ENCODE measurements at places on chromosomes 4 and X.

DNA sequence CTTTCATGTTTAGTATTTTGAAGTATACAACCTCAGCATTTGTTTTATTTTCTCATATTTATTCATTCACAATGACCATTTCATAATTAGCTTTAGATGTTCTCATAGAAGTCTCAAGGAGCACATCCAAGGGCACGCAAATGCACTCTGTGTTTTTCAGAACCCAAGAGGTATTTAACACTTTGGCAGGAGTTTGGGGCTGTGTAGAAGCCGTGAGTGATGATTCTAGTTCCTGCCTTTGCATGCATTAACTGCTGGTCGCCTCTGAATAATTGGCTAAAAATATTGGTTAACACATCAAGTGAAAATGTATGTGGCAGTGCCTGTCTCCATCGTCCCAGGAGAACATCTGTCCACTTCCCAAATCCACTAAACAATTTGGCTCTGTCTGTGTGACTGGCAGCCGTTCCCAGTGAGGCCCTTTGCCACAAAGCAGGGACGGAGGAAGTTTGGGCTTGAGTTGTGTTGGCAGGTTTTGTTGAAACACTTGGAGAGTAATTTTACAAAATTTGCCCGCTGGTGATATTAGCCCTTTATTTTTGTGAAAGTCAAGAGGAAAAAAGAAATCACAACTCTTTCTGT, 730.7 kb upstream of the SLIT2 start:
- peak; percentile 46 for DNase-seq

- DNase-seq: no peak
Observed at GRCh38 chrX:11533199-11533651, 132.5 kb downstream of the ARHGAP6 start.

GRCh38 chr4:41683326-41683725, 65.2 kb downstream of the PHOX2B start:
- DNase-seq: no peak

- no peak for DNase-seq
Observed at GRCh38 chr4:121454251-121454979, 73.6 kb upstream of the QRFPR start.

DNA sequence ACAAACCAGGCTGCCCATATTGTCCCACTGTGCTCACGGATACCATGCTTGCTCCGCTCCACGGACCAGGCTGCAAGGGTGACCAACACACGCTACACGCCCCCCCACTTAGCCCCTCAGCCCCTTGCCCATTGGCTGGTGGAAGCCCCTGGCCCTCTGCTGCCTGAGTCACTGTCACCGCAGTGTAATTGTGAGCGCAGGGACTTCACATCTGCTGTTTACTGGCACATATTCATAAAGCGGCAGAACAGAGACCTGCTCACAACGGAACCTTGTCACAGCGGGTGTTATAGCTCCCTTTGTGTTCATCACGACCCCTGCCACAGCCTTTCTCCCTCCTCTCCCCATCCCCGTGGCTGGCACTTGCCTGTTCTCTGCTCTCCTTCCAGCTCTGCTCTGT, 83.7 kb downstream of the PSAPL1 start:
- no peak for DNase-seq

DNA sequence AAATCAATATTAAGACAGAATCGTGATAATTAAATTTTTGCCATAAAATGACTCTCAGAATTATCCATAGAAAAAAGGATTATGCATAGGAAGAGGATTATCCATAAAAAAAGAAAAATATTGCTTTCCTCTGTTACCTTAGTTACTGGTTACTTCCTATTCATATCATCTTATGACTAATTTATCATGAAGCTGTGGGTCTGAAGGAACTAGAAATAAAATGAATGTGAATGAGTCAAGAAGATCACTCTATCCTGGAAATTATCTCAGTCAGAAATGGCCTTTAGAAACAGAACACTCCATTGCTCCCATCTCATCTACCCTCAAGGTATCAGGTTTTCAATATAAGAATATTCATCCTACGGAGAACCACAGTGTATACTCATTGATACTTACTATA, 19.4 kb downstream of the RPS6KA6 start:
- DNase-seq: no peak

DNA sequence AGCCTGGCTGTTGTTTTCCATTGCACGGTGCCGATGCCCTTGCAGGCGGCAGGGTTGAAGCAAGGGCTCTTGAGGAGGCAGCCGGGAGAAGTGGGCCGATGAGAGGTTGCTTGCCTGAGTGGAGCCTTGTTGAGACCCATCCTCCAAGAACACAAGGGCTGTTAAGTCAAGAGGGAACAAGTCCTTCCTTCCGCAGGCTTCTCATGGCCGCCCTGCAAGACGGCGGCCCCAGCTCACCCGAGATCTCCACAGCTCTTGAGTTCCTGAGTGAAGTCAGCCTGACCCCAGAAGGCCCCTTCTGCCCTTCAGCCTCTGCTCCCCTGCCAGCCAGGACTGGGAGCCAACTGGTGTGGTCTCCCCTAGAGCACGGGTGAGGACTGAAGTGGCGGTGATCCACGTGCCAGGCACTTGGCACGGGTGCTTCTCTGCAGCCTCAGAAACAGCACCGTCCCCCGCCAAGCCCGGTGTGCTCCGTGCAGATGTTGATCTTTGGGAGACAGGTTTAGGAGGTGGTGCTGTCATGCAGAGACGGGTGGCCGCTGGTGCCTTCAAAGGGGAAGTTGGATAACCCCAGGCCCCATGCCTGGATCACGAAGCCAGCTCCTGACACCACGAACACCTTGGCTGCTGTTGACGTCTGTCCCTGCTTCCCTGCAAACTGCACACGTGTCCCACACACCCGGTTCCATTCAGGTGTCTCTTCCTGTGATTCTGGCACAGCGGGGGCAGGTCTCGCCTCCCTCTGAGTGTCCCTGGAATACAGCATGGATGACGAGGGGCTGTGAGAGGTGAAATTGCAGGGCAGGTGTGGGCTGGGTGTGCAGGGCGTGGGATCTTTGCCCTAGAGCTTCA, 164.4 kb upstream of the PSAPL1 start:
- no peak for DNase-seq

GRCh38 chr4:66000510-66001117, 330.3 kb upstream of the EPHA5 start:
- no peak for DNase-seq

GRCh38 chr4:64559571-64559970, 150.3 kb upstream of the TECRL start:
- no peak for DNase-seq

GRCh38 chr4:147381749-147382148, 99.1 kb upstream of the EDNRA start:
- no peak for DNase-seq

DNA sequence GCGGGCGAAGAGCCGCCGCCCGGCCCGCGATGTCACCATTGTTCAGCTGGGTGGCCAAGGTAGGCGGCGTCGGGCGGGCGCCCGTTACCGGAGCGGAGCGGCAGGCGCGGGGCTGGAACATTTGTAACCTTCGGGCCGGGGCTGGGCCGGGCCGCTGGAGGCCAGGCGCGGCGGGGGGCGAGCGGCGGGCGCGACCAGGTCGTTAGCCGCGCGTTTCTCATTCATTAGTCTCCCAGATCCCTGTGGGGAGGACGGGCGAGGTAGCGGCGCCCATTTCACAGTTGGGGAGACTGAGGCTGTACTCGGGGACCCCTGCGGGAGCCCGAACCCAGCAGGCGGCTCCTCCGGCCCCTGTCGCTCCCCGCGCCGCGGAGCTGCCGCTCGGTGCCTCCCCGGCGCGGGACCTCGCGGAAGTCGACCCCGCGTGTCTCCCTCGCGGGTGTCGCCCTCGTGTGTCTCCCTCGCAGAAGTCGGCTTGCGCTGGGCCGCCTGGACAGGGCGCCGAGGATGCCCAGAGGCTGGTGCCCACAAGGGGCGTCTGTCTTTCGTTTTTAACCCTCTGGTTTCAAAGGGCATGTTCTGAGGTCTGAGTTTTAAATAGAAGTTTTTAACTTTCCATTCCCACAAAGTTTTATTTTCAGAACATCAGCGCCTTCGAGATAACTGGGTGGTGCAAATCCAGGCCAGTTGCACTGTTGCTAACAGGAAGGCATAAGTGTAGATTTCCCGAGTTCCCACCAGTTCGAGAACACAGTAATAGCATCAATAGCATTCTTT, 17.5 kb downstream of the PTTG2 start:
- peak; percentile 83 for DNase-seq

- DNase-seq: no peak
Observed at GRCh38 chrX:119757646-119757978, 776 bp upstream of the SOWAHD start.

GRCh38 chr4:6229095-6229494, 28.7 kb upstream of the JAKMIP1 start:
- peak; percentile 53 for DNase-seq

DNA sequence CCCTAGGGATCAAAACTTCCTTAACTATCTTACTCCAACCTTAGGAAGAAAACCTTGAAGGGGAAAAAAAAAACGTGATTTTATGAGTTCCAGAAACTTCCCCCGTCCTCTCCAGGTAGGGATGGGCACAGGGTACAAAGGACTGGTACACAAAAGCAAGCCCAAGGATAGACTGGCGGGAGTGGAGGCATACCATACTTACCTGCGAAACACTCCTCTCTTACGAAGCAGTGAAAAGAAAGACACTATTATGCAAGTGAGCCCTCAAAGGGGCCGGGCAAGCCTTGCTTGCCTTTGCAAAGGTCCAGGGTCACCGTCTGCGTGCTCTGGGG, 651 bp downstream of the TSPAN6 start:
- DNase-seq: no peak

GRCh38 chr4:107708225-107708624, 11.8 kb downstream of the PAPSS1 start:
- DNase-seq: no peak

- DNase-seq: no peak
Observed at GRCh38 chr4:119299741-119300100, 22.2 kb downstream of the FABP2 start.

GRCh38 chr4:105246712-105247111, 100.0 kb downstream of the TET2 start:
- no peak for DNase-seq

DNA sequence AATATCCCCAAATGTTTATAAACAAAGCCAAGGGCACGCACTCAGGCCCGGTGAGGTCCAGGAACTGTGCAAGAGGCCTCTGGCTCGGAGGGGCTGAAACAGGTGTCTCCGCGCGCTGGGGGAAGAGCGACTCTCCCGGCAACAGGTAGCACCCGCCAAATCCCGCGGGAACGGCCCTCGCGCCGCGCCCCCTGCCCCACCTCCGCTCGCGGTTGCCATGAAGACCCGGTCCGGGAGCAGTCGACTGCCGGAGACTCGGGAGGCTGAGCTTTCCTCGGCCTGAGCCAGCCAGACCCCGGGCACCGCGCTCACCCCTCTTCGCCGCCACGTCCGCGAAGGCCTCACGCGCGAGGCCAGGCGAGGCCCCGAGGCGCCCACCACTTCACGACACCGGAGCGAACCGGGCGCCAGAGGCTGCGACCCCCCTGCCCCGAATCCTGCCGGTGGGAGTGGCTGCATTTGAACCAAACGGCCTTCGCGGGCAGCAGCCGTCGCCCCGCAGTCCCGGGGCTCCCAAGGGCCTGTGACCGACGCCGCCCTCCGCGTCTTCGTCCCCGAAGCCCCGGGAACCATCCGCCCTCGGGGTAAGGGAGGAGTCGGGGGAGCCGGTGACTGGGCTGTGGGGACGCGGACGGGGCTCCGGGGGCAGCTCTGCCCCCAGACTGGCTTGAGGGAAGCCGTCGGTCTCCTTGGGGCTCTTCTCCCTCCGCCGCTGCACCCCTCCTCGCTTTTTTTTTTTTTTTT, at the start of gene NSUN7:
Gene NSUN7, plus strand, starts transcription at position 239 of the 744 bp plus-strand sequence. CDS start 739 bp downstream, outside the sequence.
- peak; percentile 75 for DNase-seq

DNA sequence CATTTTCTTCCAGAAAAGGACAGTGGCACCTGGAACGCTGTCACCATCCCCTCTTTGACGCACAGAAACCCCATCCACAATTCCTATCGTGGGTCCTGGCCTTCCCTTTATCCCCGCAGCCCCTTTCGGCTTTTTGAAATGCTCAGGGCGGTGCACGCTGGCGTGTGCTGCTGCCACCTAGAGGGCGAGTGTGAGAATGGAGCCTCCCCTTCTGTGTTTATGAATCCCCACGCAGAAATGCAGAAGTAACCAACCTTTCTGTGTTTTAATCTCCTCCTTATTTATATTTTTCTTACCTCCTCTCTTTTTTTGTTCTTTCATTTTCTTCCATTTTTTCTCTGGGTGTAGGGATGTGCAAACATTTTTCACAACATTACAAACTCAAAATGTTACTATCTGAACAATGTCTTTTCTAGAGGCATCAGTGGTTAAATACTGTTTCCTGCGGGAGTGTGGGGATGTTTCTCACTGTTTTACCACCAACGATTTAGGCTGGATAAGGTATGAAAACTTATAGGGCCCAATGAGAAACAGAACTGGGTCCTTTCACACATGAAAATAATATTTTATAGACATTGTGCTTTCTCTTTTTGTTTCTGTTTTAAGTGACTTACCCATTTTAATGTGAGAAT, 50.0 kb downstream of the TMA16 start:
- DNase-seq: peak; percentile 70

DNA sequence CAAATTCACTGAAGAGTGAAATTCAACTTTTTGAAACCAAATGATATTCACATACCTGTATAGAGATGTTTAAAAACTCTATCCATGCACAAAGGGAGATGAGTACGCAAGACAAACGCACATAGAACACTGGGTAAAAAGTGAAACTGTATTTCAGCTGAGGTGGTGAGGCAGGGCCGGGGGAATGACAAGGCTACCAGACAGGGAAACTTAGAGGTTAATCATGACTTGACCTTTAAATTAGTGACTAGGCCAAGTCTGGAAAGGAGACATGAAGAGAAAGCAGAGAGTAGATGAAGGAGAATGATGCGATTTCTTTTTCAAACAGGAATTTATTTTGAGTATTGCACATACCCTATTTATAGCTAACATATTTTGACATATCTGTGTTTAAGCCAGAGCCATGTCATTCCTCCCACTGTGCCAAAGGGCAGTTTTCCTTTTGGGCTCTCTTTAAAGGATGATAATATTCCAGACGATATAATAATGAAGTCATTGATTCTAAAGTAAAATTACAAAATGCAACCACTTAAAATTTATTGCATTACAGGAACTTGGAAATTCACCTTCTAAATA, 49.4 kb downstream of the ARHGEF6 start:
- no peak for DNase-seq

DNA sequence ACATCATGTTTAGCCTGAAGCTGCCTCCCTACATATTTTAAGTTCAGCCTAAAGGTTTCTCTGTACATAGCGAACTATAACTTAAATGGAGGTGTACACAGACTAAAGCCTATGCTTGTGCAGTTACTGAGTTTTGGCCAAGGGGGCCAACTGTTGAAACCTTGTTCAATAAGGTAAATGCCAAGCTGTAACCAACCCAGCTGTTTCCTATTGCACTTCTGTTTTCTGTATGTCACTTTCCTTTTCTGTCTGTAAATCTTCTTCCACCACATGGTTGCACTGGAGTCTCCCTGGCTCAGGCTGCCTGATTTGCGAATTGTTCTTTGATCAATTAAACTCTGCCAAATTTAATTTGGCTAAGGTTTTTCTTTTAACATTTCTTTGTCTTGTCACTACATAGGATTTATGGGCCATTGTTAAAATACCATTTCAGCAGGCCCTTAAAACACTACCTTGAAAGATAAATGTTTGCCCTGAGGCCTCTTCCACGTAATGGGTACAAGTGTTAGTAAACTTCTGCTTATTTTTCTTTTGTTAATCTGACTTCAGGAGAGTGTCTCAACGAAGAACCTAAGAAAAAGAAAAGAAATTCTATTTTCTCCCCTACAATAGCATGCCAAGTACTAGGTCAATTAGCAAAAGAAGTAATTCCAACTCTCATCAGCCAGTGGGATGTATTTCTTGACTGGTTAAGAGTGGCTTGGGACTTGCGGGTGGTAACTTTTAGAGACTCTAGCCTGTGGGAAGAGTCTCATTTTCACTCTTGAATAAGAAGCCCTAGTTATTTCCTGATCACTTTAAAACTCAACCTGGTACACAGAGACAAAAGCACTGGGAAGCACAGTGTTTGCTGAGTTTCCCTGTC, 45.7 kb upstream of the PRSS12 start:
- DNase-seq: no peak

Measured in right hindlimb (tissue), 1 donor.